ENCODE measurements at places on chromosomes 5 and 9.
A peak's percentile ranks its signal among the peaks of the same experiment; 100 is the strongest.

DNA sequence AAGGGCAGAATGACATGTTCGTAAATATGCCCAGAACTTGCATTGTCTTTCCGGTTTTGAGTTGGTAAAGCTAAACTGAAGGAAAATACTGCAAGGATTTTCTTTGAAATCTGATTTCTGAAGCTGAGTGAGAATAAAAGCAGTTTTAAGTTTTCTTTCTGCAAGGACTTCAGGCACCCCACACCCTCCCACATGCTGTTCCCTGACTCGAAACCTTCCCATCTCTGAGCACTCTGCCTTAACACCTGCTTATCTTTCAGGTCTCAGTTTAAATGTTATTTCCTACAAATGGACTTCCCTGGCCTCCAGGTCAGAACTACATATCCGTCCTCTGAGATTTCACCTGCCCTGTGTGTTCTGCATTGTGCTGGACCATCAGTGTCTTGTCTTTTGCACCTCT lies 93.8 kb downstream of the KLHL3 start:
- no peak for DNase-seq

DNA sequence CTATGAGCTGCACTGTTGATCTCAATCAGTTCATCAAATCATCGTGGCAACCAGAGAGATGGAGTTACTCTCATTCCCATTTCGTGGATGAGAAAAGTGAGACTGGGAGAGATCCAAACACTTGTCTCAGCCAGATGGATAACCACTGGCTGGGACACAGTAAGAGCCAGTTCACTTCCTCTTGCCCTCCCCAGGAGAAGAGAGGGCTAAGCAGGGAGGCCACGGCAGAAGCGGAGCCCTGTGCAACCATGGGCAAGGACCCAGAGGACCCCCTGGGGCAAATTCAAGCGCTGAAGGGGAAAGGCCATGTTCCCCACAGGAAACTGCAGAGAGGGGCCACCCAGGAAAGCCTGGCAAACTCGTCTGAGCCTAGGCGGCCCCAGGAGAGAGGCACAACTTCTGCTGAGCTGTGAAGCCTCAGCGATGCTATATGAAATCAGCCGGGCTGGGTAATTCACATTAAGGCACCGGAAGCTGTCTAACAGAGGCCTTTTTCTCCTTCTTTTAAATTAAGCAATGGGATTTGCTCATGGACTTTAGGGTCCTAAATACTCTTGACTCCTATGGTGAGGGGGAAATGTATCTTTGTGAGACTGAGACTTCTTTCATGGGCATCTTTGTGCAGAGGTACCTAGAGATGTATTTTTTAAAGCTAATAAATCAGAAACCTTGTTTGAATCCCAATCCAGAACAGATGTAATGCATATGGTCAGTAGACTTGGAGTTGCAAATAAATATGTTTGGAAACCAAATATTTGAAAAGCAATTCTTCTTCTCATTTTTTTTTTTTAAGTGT lies 137.1 kb upstream of the SMIM23 start:
- no peak for DNase-seq

DNA sequence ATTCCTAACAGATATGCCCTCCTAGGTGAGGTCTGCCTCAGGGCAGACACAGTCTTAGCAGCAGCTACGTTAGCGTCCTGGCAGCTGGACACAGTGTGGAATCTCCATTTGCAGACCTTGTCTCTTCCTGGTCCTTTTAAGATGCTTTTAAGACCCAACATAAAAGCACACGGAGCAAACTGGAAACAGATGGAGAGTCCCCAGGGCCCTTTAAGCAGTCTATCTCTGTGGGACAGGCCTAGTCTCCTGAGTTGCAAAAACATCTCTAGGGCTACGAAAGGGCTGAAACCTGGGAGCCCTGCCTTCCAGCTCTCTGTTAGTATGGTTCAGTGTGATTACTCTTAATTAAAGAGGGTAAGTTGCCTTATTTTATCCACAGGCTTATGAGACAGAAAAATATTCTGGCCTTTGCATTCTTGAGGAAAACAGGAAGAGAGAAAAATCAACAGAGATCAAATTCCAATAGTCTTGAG lies 66.0 kb upstream of the GNA14 start:
- no peak for DNase-seq

GRCh38 chr5:4145511-4145910 lies 549.9 kb downstream of the IRX1 start:
- no peak for DNase-seq

- no peak for DNase-seq
Observed at GRCh38 chr9:86830356-86830755, 117.0 kb downstream of the GAS1 start.

- DNase-seq = no peak
Observed at GRCh38 chr5:98827161-98827560, 53.7 kb downstream of the RGMB start.

- no peak for DNase-seq
Observed at GRCh38 chr5:108321341-108321740, 60.6 kb downstream of the FBXL17 start.

DNA sequence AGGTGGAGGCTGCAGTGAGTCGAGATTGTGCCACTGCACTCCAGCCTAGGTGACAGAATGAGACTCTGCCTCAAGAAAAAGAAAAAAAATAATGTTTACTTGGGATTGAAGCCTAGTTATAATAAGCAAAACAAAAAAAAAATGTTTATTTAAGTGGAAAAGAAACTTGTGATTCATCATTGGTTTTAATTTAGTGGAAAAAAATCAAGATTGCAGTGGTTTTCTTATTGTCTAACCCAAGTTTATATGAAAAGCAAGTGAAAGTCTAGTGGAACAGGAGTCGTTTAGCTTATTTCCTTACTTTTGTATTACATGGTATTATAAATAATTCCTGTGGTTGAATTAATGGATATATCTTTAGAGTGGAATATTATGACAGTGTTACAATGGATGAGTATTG lies 8.4 kb downstream of the CNOT8 start:
- DNase-seq = no peak

DNA sequence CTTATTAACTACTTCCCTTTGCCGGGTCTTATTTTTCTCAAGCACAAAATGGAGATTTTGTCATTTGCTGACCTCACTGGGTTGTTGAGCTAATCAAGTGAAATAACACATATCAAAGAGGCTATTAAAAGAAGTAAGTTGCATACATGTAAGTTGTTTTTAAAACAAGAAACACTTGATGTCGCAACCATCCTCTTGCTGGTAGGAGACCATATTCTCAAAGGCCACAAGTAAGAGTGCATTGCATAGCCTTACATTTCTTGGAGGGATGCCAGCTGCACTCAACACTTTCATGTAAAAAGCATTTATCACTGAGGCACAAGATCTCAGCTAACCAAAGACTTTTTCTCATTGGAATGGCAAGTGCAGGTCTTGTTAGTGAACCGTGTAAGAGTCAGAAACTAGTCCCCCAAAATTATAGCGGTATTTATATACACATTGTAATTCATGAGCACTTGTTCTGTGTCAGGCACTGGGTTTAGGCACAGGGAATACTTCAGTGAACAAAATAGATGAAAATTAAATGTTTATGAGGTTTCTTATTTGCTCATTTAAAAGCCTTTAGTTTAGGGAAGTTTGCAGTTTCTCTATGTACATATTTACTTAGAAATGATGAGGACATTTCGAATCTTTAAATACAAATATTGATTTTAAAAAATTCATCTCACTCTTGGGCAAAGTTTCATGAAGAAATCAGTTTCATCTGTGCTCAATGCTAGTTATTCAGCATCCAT lies 72.0 kb downstream of the ZFAND5 start:
- DNase-seq = no peak

GRCh38 chr5:159041444-159042198 lies 58.1 kb downstream of the EBF1 start:
- DNase-seq = no peak

DNA sequence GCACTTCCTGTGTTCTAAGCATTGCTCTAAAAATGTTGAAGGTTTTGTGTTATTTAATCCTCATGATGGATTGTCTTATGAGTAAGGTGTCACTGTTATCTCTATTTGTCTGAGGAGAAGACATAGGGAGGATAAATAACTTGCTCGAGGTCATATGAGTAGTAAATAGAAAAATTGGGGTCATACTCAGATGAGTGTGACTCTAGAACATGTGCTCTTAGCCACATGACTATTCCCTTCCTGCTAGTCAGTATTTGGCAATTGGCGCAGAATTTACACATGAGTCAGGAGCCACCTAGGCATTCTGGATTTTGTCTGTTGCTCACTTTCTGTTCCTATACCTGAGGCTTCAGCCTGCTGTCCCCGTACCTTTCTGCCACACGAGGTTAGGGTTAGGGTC lies 234.6 kb upstream of the CD180 start:
- DNase-seq = no peak

DNA sequence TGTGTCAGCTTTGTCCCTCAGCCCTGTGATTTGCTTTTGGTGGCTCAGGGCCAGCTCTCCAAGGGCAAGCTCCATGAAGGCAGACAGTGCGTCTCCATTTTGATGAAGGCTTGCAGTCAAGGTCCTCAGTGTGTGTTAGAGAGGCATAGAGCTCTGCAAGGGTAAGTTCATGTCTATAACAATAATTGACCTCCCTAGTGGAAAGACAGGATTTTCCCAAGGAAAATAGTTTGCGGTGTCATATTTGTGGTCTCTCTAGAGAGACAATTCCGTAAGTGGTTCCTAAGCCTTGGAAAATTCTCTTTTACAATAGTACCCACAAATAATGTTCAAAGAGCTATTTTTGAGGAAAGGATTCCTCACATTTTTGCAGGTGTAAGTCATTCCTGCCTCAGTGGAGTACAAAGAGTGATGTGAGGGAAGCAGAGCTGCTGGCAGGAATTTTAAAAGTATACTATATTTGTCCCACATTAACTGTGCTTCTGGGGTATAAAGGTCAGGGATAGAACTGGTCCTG lies 40.2 kb downstream of the SLC1A3 start:
- DNase-seq = no peak

DNA sequence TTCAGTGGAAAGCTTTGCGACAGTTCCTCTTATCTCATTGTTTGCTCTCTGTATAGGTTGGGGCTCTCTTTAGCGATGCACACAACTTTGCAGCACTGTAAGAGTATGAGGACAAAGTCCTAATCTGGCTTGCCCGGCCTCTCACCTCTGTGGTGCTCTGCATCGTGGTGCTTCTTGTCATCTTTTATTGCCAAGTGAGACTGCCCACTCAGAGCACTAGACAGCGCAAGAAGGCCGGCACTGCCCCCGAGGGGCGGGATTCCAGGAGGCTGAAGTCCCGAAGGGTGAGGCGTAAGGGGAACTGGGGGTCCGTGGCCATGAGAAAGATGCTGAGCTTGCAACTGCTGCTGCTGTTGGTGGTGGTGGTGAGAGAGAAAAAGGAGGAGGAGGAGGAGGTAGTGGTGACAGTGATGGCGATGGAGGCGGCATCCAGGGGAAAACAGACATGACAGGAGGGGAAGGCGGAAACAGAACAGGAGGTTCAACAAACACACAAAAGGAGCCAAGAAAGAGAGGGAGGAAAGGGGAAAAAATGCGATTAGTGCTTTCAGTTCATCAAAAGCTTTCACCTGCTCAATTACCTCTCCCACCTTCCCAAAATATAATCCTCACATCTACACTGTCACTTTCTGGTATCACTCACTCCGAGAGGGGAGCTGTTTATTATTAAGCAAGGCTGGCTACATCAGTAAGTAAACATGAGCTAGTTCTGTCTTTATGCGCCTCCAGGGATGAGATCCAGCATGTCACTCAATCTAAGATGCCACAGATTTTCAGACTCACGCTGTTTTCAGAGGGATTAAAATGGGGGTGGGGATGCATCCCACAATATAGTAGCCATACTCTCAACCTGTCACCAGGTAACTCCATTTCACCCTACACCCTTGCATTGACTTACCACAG lies 55.1 kb downstream of the TLE1 start:
- no peak for DNase-seq

DNA sequence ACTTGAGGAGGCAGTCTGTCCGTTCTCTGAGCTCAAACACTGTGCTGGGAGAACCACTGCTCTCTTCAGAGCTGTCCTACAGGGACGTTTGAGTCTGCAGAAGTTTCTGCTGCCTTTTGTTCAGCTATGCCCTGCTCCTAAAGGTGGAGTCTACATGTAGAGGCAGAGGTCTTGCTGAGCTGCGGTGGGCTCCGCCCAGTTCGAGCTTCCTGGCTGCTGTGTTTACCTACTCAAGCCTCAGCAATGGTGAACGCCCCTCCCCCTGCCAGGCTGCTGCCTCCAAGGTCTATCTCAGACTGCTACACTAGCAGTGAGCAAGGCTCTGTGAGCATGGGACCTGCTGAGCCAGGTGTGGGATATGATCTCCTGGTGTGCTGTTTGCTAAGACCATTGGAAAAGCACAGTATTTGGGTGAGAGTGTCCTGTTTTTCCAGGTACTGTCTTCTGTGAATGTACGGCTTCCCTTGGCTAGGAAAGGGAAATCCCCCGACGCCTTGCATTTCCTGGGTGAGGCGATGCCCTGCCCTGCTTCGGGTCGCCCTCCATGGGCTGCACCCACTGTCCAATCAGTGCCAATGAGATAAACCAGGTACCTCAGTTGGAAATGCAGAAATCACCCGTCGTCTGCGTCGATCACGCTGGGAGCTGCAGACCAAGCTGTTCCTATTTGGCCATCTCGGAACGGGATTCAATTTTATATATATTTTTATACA lies 58.5 kb downstream of the CNTRL start:
- peak; percentile 77 for DNase-seq

DNA sequence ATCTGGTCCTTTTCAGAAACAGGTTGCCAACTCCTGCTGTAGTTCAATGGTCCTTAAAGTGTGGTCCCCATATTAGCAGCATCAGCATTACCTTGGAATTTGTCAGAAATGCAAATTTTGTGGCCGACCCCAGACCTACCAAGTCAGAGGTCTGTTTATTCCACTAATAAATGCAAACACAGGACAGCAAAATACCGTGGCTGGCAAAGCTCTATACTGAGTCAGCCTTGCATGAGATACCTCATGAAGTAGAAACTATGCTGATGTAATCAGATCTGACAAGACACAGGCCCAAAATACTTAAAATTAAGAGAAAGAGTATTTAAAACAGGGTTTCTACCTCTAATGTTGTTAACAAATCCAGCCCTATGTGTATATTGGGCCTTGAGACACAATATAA lies 3.0 kb downstream of the GOLM1 start:
- DNase-seq = no peak

DNA sequence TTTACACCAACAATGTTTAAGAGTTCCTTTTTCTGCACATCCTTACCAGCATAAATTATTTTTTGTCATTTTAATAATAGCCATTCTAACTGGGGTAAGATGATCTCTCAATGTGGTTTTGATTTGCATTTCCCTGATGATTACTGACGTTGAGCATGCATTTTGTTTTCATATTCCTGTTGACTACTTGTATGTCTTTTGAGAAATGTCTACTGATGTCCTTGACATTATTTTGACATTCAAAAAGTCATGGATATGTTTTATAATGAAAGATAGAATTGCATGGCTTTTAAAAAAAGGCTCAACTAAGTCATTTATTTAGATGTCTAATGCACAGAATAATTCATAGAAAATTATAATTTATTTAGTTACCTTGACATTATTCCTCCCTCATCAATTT lies 381.6 kb upstream of the C9orf72 start:
- no peak for DNase-seq

GRCh38 chr9:504921-505740 lies 290.5 kb downstream of the DOCK8 start:
- DNase-seq = peak; percentile 27

GRCh38 chr5:149014571-149015031 lies 48.3 kb downstream of the SH3TC2 start:
- no peak for DNase-seq
